ENCODE measurements at places on chromosomes 11 and 22. TPM values are rescaled to one million over a fixed set of nuclear protein-coding genes. Genes with fewer than 3 reads are reported as not detected.
A peak's percentile ranks its signal among the peaks of the same experiment; 100 is the strongest.

Gene CHST1
- total RNA-seq = 1.0 TPM

Gene CSTPP1
- total RNA-seq = 57.3 TPM

Gene JAML
- total RNA-seq = 0.40 TPM

Gene C22orf15
- total RNA-seq = 1.6 TPM

DNA sequence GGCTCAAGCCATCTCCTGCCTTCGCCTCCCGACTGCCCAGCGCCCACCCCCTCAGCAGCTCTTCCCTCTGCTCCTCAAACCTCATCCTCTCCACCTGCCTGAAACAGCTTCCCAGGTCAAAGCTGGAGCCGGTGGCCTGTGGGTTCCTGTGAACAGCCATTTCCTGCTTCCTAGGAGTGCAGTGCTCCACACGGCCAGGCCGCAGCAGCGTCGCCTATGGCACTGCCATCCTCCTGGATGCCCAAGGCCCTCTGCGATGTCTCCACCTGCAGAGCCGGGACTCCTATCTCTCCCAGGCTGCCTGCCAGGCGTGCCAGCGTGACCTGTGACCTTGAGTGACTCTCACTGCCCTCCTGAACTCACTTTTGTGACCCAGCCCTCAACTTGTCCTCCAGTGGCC is 24.6 kb downstream of the PPM1F start:
- H3K36me3 ChIP-seq = peaks cover 31% of the 10 kb centered on the region
- H3K27ac ChIP-seq = no peak overlapping the region
- no peaks in the 10 kb centered on the region for H3K27me3 ChIP-seq
- peak; percentile 60 for DNase-seq
- H3K4me1 ChIP-seq = no peaks in the 10 kb centered on the region

DNA sequence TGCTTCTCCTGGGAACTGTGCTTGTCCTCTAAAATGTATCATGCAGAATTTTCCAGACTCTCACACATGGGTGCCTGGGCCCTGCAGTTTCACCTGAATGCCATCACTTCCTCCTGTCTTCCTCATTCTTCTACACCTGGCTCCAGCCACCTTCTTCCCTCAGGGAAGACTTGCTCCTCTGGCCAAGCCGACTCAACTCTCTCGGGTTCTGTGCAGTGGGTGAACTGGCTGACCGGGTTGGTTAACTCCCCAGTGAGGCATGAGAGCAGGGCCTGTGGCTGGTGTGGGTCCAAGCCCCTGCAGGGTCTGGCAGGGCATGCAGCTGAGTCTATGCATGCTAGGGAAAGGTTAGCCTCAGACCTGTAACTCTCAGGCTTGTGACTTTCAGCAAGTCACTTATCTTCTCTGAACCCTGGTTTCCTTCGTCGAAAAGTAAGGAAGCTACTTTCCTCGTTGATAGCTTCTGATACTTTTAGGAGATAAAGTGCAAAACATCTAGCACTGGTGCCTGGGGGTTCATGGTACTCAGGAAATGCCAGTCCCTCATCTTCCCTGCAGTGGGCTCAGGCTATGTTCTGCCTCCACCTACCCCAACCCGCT is 11.9 kb downstream of the CD82 start:
- DNase-seq = no peak
- H3K4me3 ChIP-seq = no peak overlapping the region
- H3K4me1 ChIP-seq = no peaks in the 10 kb centered on the region
- no peaks in the 10 kb centered on the region for H3K27me3 ChIP-seq
- H3K27ac ChIP-seq = no peak overlapping the region
- no peaks in the 10 kb centered on the region for H3K36me3 ChIP-seq

- H3K27ac ChIP-seq = no peak overlapping the region
- no peaks in the 10 kb centered on the region for H3K27me3 ChIP-seq
- no peak overlapping the region for H3K4me3 ChIP-seq
- no peak for DNase-seq
- no peaks in the 10 kb centered on the region for H3K36me3 ChIP-seq
Observed at GRCh38 chr11:15800111-15800800, 556.1 kb downstream of the SOX6 start.

DNA sequence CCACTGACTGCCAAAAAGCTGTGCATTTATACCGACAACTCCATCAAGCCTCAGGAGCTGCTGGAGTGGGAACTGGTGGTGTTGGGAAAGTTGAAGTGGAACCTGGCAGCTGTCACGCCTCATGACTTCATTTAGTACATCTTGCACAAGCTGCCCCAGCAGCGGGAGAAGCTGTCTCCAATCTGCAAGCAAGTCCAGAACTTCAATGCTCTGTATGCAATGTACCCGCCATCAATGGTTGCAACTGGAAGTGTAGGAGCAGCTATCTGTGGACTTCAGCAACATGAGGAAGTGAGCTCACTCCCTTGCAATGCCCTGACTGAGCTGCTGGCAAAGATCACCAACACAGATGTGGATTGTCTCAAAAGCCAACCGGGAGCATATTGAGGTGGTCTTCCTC is at the start of gene SLC22A25:
TSS of gene SLC22A25 (minus strand) at position 67 of the 400 bp plus-strand sequence. CDS start 13,947 bp downstream, outside the sequence.
- no peaks in the 10 kb centered on the region for H3K27me3 ChIP-seq
- H3K4me3 ChIP-seq = no peak within 1 kb of the TSS
- no peak within 1 kb of the TSS for H3K27ac ChIP-seq
- no peaks in the 10 kb centered on the region for H3K36me3 ChIP-seq
- no peak for DNase-seq
- no peaks in the 10 kb centered on the region for H3K4me1 ChIP-seq

All from endodermal cell (in vitro differentiated cells).